ENCODE measurements at places on chromosomes 12 and 14.

DNA sequence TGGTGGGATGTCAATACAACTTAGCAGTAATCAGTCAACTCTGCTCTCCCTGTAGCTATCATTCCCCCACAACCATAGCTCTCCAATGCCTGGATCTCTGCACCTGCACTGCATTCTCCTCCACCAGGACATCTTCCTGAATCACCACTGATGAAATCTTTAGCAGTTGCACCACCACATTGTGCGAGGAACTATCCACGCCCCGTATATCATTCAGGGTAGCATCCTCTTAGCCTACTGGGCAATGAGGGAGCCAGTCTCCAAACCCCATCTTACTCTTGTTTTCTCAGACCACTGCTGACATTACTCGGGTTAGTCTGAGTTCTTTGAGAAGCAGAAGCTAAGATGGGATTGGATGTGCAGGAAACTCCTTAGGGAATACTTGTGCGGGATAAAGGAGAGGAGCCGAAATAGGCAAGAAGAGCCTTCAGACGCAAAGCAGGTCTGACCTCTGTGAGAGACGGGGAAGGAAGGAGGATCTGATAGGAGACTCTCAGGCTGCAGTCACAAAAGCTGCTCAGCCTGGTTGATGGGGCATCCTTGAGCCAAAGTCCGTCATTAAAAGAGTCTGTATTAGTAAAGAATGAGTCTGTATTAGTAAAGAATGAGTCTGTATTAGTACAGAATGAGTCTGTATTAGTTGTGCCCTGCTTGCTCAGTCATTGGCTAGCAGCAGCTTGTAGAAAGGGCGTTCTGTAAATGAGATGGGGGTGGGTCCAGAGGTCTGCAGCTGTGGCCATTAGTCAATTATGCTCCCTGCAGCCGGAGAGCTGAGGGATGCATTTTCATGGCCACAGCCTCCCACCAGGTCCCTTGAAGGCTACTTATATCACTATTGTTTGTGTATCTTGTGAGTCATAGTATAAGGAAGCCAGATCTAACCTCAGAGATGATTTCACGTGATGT lies 49.6 kb upstream of the RASSF3 start:
- DNase-seq, result no peak

GRCh38 chr12:31250179-31250578 lies 75.8 kb downstream of the SINHCAF start:
- DNase-seq, result no peak

DNA sequence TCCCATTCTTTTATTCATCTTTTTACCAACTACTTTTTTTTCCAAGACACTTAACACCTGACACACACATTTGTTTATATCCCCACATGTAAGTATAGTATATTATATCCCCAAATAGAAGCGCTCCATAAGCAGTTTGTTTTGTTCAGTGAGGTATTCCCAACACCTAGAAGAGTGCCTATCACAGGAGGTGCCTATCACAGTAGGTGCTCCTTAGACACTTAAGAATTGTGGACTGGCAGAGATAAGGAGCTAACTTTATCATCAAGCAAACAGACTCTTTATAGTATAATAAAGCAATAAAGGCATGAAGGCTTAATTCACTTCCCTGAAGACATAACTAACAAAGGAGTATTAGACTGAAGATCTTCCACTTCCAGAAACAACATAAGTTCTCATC lies 29.1 kb downstream of the OSBPL8 start:
- DNase-seq, result no peak

- DNase-seq, result no peak
Measured at GRCh38 chr12:26789731-26790644, 43.0 kb downstream of the ITPR2 start.

- DNase-seq, result no peak
Measured at GRCh38 chr12:76645934-76646333, 86.4 kb upstream of the OSBPL8 start.

- no peak for DNase-seq
Measured at GRCh38 chr12:96401076-96401871, 1.0 kb upstream of the CDK17 start.

Data from NCI-H2081 (cell line).